ENCODE measurements at places on chromosomes 2 and 18.
A peak's percentile ranks its signal among the peaks of the same experiment; 100 is the strongest.

GRCh38 chr2:96556441-96557330, 20.1 kb downstream of the ARID5A start:
- DNase-seq = no peak

DNA sequence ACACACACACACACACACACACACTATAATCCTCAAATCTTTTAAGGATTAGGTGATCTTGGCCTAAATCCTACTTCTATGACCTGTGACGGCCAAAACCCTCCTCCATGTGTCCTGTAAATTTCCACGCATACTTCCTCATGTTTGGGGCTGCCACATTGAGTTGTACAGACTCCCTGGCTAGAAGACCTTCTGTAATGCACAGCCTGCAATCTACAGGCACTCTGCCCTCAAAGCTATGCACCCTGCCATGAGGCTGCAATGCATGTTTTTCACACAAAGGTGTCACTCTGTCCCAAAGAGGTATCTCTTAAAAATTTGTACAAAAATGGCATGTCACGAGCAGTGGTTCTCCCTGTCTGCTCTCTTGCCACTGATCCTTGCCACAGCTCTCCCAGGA, 26.4 kb upstream of the B4GALT6 start:
- DNase-seq = no peak

DNA sequence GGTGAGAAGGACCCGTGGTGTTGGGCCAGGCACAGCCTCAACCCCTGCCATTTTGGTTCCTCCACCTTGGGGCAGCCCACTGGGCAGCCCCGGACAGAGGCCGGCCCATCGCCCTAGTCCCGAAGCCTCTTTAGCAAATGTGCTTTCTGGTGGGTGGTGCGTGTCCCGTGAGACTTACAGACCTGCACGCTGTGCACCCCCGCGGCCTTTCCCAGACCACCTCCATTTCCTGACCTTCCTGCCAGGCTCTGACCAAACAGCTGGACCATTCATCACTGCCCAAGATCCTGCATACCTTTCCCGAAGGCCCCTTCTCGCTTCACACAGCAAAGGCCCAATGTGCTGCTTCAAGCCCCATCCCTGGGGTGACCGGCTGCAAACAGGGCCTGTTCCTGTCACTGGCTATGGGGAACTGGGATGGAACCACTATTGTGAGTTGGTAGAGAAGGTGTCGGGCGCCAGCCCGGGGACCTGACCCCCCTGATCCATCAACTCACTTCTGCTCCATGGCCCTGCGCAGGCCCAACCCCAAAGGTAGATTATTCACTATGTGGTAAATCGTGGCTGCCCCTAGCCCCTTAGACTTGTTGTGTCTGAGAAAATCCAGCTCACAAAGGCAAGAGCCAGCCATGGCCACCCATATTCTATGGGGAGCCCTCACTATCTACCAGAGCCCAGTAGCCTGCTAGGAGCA, 341.0 kb downstream of the EIPR1 start:
- no peak for DNase-seq

GRCh38 chr2:16203691-16204090, 263.3 kb downstream of the MYCN start:
- no peak for DNase-seq

GRCh38 chr2:197128897-197129296, 181.7 kb downstream of the ANKRD44 start:
- DNase-seq = no peak

- DNase-seq = no peak
These were observed 53.2 kb downstream of the STEAP3 start for GRCh38 chr2:119276864-119277263.

DNA sequence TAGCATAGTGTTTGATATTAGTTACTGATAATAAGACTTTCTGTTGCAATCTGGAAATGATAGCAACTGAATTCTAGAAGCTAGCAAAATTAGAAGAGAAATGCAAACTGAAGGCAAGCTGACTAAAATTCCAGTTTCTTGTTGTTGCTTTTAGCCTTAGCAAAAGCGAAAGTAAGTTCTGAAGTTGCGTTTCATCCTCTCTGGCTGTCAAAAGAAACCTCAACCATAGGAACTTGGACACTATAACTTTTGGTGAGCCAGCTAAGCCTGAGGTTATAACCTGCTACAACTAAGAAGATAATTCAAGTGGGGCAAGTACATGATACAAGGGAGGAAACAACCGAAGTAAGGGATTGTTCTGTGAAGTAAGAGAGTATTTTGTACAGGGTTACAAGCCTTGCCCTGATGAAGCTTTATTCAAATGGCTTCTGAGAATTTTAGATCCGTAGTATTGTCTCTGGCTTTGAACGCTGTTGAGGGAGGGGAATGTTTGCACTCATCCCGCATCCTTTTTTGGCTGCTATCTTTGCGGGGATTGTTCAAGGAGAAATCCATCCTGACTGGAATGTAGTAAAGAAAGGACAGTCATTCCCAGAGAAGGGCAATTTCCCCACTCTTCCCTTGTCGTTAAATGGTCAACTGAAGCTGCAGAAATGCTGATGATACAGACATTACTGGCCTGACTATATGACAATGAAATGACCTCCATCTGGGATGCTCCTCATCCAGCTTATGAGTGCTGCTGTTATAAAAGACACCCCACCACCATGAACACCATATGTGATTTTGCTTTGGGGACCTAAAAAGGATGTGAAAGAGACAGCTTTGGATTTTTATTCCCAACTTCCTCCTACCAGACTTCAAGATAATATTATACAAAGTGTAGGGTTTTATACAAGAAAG, 7.0 kb upstream of the TMX3 start:
- no peak for DNase-seq

DNA sequence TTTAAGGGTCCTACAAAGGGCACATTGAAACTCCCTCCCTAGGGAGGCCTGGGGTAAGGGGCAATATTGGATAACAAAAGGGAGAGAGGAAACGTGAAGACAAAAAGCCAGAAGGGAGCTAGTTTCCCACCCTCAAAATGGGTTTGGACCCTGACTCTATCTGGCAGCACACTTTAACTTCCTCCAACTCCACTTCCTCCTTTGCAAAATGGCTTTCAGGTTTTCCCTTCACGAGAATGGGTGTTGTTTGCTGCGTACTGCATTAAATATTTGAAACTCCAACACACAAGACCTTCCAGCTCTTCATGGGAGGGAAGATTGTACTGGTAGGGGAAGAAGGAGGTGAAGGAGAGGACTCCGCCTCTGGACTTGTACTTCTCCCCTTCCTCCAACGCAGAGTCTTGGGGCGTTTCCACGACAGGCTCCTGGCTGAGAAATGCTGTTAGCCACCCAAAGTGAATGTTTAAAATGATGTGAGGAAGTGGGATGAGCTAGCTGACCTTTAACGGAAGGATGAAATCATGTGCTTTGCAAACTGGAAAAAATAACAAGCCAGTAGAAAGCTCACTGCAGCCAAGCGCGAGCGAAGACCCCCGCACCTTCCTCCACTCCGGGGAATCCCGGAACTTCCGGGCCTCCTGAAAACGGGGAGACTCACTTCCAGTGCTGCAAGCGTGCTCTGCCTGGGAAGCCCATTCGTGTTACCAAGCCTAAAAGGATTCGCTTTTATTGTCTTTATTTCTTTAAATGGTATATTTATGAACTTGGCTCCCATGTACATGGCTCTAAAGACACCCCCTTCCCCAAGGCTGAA, 85.6 kb downstream of the VIT start:
- DNase-seq = peak; percentile 33

DNA sequence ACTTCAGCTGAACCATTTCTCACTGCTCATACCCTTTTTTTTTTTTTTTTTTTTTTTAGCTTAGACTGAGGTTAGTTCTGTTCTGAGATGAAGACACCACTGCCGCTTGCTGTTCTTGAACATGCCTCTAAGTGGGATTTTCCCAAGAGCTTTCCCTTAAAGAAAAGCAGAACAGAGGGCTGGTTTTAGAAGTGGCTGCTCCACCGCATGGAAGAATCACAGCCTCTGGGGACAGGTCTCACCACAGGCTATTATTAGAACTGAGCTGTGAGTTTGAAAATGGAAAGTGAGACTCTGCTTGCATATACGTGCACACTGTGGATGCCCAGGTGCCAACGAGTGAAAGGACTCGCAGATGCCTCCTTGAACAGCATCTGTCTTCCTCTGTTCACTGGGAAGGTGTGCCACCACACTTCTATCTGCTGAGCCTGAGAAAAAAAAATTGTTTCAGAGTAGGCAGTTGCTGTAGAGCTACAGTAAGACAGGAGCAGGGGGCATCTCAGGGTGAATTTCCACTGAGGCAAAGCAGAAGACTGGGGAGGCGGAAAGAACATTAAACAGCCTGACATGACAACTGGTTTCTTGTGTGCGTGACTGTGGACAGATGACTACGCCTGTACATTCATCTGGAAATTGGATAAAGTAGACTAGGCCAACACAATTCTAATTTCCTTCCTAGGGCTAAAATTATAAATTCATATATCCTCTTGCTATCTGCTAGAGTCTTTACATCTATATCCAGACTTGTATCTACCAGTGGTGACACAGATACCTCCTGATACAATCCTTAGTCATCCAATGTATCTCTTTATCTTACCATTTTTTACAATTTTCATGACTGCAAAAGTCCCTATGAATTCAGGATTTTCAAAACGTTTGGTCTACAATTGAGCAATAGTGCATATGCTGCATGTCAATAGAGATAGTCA, 1045.7 kb upstream of the CELF4 start:
- no peak for DNase-seq

DNA sequence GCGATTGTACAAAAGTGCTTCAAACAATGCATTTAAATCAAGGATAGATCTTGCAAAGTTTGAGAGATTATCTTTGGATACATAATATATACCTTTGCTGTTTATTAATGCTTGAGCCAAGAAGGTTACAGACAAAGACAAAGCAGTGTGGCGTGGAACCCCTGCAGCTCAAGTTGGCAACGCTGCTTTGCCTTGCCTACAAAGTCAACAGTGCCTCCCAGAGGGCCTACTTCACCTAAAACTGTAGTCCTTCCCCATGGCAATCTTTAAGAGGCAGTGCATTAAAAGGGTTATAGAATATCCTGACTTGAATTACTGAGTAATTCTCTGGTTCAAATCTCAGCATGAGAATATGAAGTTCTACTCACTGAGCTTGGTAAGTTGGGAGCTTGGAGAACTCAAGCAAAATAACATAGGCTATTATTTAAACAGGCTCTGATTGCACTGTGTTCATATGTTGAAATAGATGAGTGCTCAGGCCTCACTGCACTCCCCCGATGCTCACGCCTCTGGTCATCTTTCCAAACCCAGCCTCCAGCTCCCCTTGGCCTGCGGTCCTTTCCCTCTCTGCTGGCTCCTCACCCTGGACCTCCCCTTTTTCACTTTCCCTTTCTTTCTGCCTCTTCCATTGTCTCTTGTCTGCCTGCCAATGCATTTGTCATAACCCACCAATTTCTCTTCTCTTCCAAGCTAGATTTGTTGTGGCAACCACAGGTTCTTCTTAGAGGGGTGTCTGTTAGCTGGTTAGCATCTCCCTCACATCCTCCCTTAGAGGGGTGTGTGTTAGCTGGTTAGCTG, 96.5 kb downstream of the MYT1L start:
- DNase-seq = no peak
